ENCODE measurements at places on chromosomes 2 and 18. TPM values are rescaled to one million over a fixed set of nuclear protein-coding genes. Genes with fewer than 3 reads are reported as not detected.

- DNase-seq = no peak
Measured at GRCh38 chr18:70417847-70418246, 129.0 kb downstream of the SOCS6 start.

DNA sequence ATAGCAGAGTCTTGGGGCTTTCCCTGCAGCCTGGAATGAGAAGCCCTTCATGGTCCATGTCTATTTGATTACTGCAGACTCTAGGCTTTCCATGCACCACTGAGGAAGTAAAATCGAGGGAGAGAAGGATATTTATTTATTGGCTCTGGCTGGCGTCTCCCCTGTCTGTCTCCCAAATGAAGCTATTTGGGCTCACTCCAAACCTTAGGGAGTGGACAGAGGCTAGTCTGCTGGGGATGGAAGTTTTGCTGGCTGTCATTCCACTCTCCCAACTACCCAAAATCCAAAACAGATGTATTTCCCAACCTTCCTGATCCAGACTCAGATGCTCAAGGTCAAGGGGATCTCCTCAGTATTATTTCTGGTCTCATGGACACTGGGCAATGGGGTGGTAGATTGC, 33.7 kb downstream of the TMEM17 start:
- DNase-seq = peak; percentile 76

DNA sequence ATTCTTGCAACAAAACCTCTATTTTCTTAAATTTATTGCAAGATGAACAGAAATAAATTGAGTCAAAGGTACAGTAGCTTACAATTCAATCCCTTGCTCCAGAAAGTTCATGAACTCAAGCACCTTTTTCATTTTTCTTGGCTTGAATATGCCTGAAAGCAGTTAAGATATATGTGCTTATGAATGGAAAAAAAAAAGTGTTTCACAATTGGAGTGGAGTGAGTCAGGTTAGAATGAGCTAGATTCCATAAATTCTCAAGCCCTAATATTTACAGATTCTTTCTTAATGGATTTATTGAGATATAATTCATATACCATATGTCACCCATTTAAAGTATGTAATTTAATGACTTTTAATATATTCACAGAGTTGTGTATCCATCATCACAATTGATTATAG, 39.6 kb upstream of the NEMP2 start:
- peak; percentile 46 for DNase-seq

GRCh38 chr18:13893418-13893760, 21.9 kb downstream of the MC2R start:
- no peak for DNase-seq

- no peak for DNase-seq
Measured at GRCh38 chr18:54206447-54206846, 18.0 kb downstream of the MBD2 start.

DNA sequence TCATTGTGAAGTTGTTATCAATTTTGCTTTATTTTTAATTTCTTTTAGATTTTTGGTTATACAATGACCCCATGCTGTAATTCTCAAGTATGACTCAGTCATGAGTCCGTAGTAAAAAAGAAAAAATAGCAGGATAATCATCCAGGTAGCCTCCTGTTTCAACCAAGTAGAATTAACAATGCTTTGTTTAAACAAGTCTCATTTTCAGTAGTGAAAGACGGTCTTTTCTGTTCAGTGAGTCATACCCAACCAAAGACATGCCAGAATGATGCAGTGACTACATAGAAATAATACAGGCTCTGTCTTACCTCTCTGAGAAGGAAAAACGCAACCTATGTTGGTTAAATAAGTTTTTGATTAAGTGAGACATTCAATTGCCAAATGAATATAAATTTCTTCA, 67.8 kb upstream of the DSC1 start:
- DNase-seq = no peak

GRCh38 chr18:75207310-75208154, 1.4 kb downstream of the PTGR3 start:
- peak; percentile 53 for DNase-seq

GRCh38 chr2:204175552-204176271, 239.1 kb downstream of the ICOS start:
- no peak for DNase-seq

DNA sequence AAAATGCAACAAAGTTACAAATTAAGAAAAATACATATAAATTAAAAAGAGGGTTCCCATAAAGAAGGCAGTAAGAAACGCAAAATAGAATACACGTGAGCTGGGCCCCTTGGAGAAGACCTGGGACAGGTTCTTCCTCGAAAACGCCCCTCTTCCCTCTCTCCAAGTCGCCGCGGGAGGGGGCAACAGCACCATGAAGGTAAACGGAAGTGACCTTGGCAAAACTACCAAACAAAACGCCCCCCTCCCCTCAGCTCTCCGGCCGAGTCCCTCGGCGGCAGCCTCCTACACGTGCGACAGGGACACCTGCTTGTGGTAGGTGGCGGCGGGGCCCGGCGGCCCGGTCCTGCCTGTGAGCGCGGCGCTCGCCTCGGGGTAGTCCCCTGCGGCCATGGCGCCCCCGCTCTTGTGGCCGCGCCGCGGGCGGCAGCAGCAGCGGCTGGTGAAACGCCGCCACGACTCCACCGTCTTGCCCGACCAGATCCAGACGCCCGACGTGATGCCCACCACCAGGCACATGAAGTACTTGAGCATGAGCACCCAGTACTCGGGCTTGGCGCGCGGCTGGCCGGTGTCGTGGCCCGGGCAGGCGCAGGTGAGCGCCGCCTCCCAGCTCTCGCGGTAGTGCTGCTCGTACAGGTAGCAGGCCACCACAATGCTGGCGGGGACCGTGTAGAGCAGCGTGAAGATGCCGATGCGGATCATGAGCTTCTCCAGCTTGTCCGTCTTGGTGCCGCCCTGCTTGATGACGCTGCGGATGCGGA, 2.8 kb downstream of the FZD5 start:
- DNase-seq = no peak

DNA sequence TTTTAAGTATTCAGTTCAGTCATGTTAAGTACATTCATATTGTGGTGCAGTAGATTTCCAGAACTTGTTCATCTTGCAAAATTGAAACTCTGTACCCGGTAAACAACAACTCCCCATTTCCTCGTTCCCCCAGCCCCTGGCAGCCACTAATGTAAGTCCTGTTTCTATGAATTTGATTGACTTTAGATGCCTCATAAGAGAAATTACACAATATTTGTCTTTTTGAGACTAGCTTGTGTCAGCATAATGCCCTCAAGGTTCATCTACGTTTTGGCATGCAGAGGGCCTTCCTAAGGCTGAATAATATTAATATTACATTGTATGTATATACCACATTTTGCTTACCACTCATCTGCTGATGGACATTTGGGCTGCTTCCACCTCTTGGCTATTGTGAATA, 30.9 kb downstream of the METTL21A start:
- DNase-seq = no peak

- no peak for DNase-seq
Measured at GRCh38 chr18:49344096-49344495, 116.3 kb downstream of the DYM start.

GRCh38 chr18:59986139-59986538, 86.3 kb downstream of the PMAIP1 start:
- DNase-seq = no peak

DNA sequence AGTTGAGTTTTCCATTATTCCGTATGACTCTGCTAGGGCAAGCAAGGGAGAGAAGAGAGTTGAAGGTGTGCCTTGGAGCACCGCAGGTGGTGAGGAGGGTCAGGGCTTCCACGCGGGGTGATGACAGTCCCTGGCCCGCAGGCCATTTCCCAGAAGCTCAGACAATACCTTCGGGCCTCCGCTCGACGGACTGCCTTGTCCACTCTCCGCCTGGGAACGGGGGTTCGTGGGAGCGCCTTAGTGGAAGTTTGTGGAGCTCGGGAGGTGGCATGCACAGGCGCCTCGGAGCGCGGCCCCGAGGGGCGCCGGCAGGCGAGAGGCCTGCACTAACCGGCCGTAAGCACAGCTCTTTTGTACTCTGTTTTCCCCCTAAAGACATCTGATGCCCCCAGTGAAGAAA, 69.8 kb downstream of the ARHGEF33 start:
- DNase-seq = no peak

GRCh38 chr2:36756438-36756837, 59.9 kb downstream of the VIT start:
- DNase-seq = no peak

DNA sequence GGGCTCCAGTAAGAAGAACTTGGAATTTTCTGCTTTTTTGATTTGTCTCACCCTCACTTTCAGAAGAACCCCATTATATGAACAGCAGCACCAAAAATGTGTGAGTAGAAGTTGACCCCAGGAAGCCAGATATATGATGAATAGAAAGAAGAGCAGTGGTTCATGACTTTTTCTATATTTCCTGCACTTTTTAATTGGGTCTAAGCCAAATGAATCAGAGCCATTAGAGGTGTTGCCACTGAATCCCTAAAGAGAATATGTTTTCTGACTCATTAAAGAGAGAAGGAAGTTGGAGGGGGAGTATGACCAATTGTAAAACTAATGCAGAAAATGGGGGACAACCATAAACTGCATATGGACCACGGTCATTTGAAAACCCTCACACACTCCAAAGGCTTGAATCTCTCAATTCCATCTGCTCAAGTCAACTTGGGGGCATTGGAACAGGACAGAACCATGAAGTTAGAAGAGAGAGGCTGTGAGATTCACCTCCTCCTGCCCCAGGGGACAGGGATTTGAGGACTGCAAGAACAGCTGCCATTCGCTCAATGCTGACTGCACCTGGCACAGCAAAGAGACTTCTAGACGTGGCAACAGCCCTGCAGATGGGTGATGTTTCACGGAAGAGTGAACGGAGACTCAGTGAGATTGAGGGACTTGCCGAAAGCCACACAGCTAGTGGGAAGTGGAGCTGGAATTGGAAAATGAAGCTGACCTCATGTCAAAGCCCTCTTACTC, 3.0 kb downstream of the DAPL1 start:
- no peak for DNase-seq

DNA sequence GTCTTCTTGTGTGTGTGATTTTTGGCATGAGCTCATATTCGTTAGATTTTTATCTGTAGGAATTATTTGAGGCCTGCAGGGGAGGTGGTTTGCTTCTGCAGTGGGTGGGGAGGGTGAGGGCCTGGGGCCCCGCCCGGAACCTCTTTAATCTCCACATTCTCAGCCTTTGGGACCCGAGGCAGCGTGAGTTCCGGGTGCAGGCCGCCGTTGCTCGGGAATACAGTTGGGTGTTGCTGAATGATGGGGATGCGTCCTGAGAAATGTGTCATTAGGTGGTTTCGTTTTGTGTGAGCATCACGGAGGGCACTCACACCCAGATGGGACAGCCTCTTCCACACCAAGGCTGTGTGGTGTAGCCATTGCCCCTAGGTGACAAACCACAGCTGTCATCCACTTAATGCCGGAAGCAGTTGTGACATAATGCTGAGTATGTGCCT, 13.7 kb upstream of the GAL3ST2 start:
- DNase-seq = no peak

DNA sequence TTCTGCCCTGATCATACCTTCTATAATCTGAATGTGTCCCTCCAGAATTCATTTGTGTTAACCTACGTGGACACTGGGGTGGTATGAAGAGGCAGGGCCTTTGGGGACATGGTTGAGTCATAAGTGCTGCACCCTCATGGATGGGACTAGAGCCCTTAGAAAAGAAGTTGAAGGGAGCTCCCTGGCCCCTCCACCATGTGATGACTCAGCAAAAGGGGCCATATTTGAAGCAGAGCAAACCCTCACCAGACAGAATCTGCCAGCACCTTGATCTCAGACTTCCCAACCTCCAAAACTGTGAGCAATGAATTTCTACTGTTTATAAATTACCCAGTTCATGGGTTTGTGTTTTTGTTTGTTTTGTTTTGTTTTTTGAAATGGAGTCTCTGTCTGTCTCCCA, 33.4 kb upstream of the CD207 start:
- no peak for DNase-seq

The GAL3ST2 gene
- 0.25 TPM for total RNA-seq

The LCT gene
- not detected for total RNA-seq

The SETBP1 gene
- total RNA-seq = 15.0 TPM

The CNRIP1 gene
- total RNA-seq = 46.9 TPM

The FOXI3 gene
- total RNA-seq = not detected

The SP140 gene
- 0.09 TPM for total RNA-seq

The HDAC4 gene
- total RNA-seq = 28.3 TPM

All from fibroblast of the aortic adventitia (primary cell).